H54 (cell line): ENCODE measurements at places on chromosomes 5 and 9.

DNA sequence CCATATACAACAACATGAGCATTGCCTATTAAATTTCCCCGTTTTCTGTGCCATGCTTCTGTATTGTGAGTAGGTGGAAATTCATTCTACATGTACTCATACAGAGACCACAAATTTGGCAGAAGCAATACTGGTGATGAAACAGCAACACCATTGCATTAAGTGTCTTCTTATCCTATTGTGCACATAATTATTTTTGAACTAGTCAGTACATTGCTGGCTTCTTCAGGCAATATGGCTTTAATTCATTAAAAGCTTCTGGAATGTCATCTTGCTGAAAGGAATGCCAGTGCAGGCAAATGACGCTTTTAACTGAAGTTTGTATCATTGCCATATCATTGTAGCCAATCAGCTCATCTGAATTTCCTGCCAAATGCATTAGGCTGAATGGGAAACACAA, 82.6 kb downstream of the KIAA1958 start:
- no peak for DNase-seq

GRCh38 chr5:31283326-31283725, 89.8 kb downstream of the CDH6 start:
- no peak for DNase-seq

GRCh38 chr5:74839229-74839628, 27.0 kb downstream of the FAM169A start:
- no peak for DNase-seq

DNA sequence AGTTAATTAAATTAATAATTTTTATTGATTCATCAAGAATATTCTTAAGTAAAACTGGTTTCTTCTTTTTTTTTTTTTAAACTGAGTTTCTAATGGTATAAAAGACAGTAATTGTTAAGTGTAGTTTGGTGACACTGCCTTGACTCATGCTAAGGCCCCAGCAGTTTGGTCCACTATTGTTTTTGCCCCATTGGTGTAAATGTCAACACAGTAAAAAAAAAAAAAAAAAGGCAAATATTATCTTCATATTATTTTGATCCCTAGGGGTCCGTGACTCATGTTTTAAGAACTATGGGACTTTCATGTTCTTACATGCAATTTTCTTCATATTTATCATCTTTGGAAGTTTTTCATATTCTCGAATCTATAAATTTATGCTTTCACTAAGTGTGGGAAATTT, 29.2 kb upstream of the JAK2 start:
- DNase-seq: no peak

DNA sequence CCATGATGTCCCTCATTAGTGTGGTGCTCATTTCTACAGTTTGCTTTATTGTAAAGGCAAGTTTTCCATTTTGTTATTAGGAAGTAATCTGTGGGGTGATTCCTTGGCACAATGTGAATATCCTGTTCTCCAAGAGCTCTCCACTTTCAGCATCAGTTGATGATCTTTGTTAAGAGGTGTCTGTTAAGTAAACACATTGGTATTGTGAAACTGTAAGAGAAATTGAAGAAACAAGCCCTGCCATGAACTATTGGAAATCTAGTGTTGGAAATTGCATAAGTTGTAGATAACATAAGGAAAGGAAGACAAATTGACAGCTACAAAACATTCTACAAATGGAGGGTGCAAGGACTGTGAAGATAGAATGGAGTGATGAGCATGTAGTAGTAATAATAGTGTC, 17.2 kb downstream of the RNF14 start:
- DNase-seq: no peak
